NCI-H226 (cell line): ENCODE measurements at places on chromosomes 6 and 20.

DNA sequence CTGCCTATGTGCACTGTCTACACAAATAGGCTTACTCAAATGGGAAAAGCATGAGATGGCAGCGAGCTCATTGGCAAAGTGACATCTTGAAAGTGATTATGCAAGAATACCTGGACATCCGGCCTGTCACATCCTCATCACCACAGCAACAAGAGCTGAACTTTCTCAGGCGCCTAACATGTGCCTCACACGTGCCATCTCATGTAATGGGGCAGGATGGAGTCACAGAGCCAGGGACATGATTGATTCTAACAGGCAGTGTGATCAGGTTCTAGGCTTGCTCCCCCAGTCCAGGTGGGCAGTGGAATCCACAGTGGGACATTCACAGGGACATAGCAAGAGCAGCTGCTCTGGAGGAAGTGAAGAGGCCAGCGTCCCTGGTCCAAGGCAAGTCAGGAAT lies 192.3 kb upstream of the SSTR4 start:
- DNase-seq, result no peak

GRCh38 chr6:13013681-13014503 lies 297.3 kb downstream of the PHACTR1 start:
- no peak for DNase-seq

DNA sequence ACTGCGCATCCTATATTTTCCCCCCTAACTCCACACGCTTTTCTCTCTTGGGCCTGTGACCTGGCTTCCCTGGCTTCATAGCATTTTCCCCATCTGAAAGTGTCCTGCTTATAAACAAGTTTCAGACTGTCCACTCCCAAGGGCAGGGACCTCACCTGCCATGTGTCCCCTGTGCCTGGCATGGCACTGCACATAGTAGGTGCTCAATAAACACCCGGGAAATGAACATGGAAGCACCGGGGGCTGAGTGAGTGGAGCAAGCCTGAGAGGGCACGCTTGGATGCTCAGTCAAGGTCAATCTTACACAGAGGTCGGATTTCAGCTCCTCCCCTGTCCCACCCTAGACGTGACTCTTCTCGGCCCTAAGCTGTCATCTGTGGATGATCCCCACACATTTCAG lies 96.9 kb downstream of the NFATC2 start:
- DNase-seq, result no peak

DNA sequence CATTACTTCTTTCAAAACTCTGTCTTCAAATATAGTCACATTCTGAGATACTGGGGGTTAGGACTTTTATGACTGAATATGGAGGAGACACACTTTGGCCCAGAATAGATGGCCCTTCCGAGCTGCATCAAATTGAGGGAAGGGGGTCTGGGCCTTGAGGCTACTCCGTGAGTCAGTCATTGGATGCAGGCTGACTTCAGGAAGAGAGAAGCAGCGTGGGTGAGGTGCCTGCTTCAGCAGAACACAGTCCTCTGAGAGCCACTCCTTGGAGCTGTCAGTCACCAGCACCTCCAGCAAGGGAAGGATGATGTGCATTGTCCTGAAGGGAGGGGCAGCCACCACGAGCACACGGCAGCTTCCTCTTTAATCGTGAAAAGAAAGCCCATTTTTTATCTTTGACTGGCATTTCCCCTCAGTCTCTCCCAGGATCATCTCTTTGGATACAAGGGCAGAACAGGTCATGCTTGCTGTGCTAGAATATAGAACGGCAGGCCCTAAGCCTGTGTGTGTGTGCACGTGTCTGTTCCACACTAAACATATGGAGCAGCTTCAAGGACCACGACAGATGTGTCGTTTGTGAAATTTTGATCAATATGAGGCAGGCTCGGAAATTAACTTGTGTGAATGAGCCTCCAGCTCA lies 721.6 kb downstream of the KIF16B start:
- DNase-seq, result no peak

- no peak for DNase-seq
Observed at GRCh38 chr20:7361321-7361720, 578.9 kb downstream of the HAO1 start.
